ENCODE measurements at places on chromosomes 7 and 10. TPM values are rescaled to one million over a fixed set of nuclear protein-coding genes. Genes with fewer than 3 reads are reported as not detected.
A peak's percentile ranks its signal among the peaks of the same experiment; 100 is the strongest.

- DNase-seq, result peak; percentile 69
Measured at GRCh38 chr7:117666031-117666430, 186.2 kb downstream of the CFTR start.

- DNase-seq, result no peak
Measured at GRCh38 chr10:45550903-45551786, 121.4 kb downstream of the ZFAND4 start.

GRCh38 chr10:3784510-3785250 is at the start of gene KLF6:
KLF6 (minus strand) TSS chr10:3785209; CDS start chr10:3785014, 195 bp downstream.
- no peak for DNase-seq

RELN gene
- total RNA-seq, result 0.98 TPM

DNA sequence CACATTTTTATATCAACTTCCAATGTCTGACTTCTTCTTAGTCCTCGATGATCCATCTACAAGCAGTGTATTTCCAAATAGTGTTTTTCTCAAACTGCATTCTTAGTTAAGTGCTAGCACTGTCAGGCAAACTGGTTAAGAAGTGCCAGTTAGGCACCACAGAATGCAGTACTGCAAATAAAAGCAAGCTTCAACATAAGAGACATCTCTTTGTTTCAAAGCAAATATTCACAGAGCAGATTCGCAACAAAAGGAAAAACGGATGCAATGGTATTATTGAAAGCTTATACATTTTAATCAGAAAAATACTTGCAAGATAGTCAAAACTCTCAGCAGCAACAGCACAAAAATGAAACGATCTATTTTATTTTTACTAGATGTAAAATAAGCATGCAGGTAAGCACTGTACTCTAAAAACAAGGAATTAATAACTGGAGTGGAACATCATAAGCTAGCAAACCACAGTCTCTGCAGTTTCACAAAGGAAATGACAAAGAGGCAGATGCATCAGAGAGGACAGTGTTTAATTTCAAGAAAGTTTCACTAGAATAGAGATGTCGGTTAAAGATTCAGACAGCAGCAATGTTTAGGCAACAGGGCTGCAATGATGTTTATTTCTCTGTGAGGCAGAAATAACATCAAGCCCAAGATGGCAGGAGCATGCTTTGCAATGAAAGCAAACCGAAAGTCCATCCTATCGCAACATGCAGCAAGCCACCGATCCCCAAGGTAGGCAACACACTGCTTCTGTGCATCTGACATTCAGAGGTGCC is 82.0 kb downstream of the FGFR2 start:
- DNase-seq, result no peak

Data from astrocyte (in vitro differentiated cells and primary cell).